Psoas muscle (tissue), 8 donors: ENCODE measurements at places on chromosomes 12 and 14. TPM values are rescaled to one million over a fixed set of nuclear protein-coding genes. Genes with fewer than 3 reads are reported as not detected.

The PIANP gene
- total RNA-seq = 0.15 TPM

The PDE3A gene
- 2.8 TPM for total RNA-seq

The DNM1L gene
- total RNA-seq = 32.3 TPM

The INHBC gene
- total RNA-seq = not detected

The UNG gene
- total RNA-seq = 68.9 TPM

The FOXG1 gene
- total RNA-seq = 5.4 TPM

The SALL2 gene
- total RNA-seq = 0.87 TPM

The RNU4-1 gene
- total RNA-seq = 2,232 TPM

The OTUB2 gene
- 0.15 TPM for total RNA-seq

The CACNA1C gene
- total RNA-seq = 1.5 TPM

The ASCL4 gene
- total RNA-seq = not detected

The CLEC12A gene
- 0.66 TPM for total RNA-seq

The CLEC4E gene
- 1.1 TPM for total RNA-seq

The COX8C gene
- not detected for total RNA-seq

The BMAL2 gene
- 0.24 TPM for total RNA-seq

The BRMS1L gene
- 14.2 TPM for total RNA-seq

The ADAMTS20 gene
- total RNA-seq = not detected

The DDX23 gene
- 62.3 TPM for total RNA-seq

The HOTAIR gene
- not detected for total RNA-seq

The TAS2R14 gene
- total RNA-seq = 0.68 TPM

The COX6A1 gene
- total RNA-seq = 38.2 TPM

The NRIP2 gene
- total RNA-seq = 1.3 TPM

The INSM2 gene
- not detected for total RNA-seq

The STAB2 gene
- total RNA-seq = 0.32 TPM

The UBE2N gene
- 78.4 TPM for total RNA-seq

The SRRM4 gene
- 0.10 TPM for total RNA-seq

The NXPH4 gene
- 0.24 TPM for total RNA-seq

The CLMN gene
- 3.9 TPM for total RNA-seq

The CD163L1 gene
- total RNA-seq = 0.80 TPM

The RDH5 gene
- total RNA-seq = 11.5 TPM

The HHIPL1 gene
- total RNA-seq = 0.86 TPM

The KRT82 gene
- not detected for total RNA-seq

The SMCO2 gene
- total RNA-seq = not detected

The EFCAB11 gene
- 0.59 TPM for total RNA-seq

The C12orf76 gene
- total RNA-seq = 3.1 TPM

The SYT1 gene
- total RNA-seq = 0.13 TPM

The ESR2 gene
- total RNA-seq = 0.81 TPM

The IFT43 gene
- total RNA-seq = 23.6 TPM

The SLCO1B1 gene
- not detected for total RNA-seq

The SERPINA9 gene
- total RNA-seq = not detected

The P2RX2 gene
- not detected for total RNA-seq
